ENCODE measurements at places on chromosomes 12 and 14.

DNA sequence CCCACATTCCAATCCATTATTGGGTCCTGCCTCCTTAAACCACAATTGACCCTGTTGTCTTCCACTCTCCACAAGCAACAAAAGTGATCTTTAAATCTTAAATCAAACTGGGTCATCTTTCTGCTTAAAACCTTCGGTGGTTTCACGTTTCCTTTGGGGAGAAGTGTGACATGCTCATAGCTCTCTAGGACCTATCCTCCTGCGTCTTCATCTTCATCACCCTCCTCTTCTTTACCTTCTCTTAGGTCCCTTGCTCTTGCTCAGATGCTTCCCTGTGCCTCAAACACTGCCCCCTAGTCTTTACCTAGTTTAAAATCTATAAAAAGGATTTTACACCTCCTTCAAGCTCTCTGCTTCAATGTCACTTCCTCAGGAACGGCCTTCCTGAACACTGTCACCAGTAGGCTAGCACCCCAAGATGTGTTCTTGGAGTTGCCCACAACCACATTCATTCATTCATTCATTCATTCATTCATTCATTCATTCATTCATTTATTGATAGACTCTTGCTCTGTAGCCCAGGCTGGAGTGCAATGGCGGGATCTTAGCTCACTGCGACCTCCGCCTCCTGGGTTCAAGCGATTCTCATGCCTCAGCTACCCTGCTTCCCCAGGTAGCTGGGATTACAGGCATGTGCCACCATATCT lies 46.8 kb downstream of the GALNT4 start:
- no peak for DNase-seq

- DNase-seq = no peak
Observed at GRCh38 chr12:15831315-15831978, 42.3 kb upstream of the EPS8 start.

DNA sequence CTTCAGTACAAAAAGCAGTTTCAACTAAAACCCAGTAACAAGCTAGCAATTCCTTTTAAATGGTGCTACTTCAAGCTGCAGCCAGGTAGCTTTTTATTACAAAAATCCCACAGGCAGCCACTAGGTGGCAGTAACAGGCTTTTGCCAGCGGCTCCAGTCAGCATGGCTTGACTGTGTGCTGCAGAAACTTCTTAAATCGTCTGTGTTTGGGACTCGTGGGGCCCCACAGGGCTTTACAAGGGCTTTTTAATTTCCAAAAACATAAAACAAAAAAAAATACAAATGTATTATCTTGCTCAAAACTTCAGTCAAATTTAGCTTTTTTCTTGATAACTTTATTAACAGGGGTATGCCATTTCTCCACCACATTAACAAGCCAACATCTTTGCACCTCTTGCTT lies 3.6 kb upstream of the CLEC4E start:
- peak; percentile 55 for DNase-seq

DNA sequence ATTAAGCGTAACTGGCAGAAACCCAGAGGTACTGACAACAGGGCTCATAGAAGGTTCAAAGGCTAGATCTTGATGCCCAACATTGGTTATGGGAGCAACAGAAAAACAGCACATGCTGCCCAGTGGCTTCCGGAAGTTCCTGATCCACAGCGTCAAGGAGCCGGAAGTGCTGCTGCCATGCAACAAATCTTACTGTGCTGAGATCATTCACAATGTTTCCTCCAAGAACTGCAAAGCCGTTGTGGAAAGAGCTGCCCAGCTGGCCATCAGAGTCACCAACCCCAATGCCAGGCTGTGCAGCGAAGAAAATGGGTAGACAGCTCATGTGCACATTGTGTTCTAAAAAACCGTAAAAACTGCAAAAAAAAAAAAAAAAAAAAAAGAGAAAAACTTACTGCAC lies 192.3 kb downstream of the MON2 start:
- DNase-seq = no peak

DNA sequence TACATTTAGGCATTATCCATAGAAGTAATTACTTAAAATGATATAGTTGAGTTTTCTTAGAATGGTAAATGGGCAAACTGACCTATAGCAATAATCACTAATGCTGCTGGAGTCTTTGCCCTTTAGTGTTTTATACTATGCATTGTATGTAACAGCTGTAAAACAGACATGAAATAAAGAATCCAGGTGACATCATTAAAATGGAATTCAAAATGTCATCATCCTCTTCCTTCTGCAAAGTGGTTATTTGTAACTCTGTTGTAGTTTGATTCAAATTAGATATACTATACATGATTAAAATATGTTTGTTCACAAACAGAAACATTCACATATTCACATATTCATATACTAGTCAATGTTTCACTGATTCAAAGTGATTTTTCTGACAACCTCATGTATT lies 598.8 kb downstream of the SLC16A7 start:
- DNase-seq = no peak

DNA sequence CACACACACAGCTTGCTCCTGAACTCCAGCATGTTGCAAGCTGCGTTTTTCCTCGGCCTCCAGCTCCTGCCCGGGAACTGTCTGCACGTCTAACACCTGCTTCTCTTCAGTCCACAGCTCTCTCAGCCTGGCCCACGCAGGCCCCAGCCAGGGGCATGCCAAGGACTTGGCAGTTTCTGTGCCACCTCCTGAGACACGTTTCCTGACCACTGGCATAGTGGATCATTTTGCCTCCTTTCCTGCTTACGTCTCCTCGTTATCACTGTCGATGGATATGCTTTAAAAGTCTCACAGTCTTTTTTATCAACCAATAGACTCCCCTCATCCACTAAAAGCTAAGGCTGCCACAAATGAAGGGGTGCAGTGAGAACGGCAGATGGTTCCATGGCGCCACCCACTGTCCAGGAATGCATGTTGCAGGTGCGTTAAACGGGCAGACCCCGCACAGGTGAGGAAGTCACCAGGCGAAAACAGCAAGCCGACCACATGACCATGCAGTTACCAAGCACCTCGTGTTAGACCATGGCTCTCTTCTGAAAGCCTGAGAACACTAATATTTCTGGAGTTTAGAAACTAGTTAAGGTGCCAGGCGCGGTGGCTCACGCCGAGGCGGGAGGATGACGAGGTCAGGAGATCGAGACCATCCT lies 14.7 kb upstream of the TEAD4 start:
- DNase-seq = peak; percentile 85

GRCh38 chr12:6092784-6093722 lies 31.4 kb downstream of the VWF start:
- no peak for DNase-seq

- DNase-seq = no peak
Observed at GRCh38 chr12:94674835-94675234, 24.5 kb upstream of the TMCC3 start.
